ENCODE measurements at places on chromosomes 12 and 14.

GRCh38 chr12:102475355-102475754, 5.0 kb downstream of the IGF1 start:
- no peak overlapping the region for H3K27ac ChIP-seq
- no peaks in the 10 kb centered on the region for H3K36me3 ChIP-seq
- H3K27me3 ChIP-seq: peaks cover 6% of the 10 kb centered on the region
- DNase-seq: no peak

GRCh38 chr12:122527478-122527944, 462 bp downstream of the KNTC1 start:
- H3K4me3 ChIP-seq: no peak overlapping the region
- no peaks in the 10 kb centered on the region for H3K27me3 ChIP-seq
- no peak overlapping the region for H3K27ac ChIP-seq
- peaks cover 37% of the 10 kb centered on the region for H3K4me1 ChIP-seq

- peaks cover 29% of the 10 kb centered on the region for H3K4me1 ChIP-seq
- H3K27ac ChIP-seq: peak overlapping the region; percentile 100
- no peak for DNase-seq
- H3K27me3 ChIP-seq: peaks cover 3% of the 10 kb centered on the region
- H3K36me3 ChIP-seq: peaks cover 43% of the 10 kb centered on the region
These were observed 1.3 kb downstream of the MAGOHB start for GRCh38 chr12:10612110-10612509.

- DNase-seq: no peak
- no peak overlapping the region for H3K4me3 ChIP-seq
- no peaks in the 10 kb centered on the region for H3K36me3 ChIP-seq
- no peaks in the 10 kb centered on the region for H3K27me3 ChIP-seq
- peaks cover 10% of the 10 kb centered on the region for H3K4me1 ChIP-seq
These were observed 86.3 kb downstream of the IRF2BPL start for GRCh38 chr14:76941946-76942805.

DNA sequence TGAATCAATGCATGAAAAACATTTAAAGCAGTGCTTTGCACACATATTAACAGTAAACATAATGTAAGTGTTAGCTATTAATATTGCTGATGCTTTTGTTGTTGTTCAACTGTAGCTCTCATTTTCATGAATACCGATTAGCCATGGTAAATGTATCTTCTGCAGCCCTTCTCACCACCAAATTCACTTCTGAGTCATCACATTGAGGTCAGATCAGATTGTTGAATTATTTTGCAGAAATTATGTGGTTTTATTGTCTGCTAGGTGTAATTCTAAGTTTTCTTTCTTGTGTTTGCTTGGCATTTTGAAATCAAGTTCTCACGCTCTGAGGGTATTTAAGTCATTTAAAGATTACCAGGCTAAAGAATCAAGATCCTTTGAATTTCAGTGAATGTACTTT, 74.6 kb downstream of the AKAP6 start:
- H3K27me3 ChIP-seq: no peaks in the 10 kb centered on the region
- no peaks in the 10 kb centered on the region for H3K36me3 ChIP-seq
- H3K4me1 ChIP-seq: no peaks in the 10 kb centered on the region
- no peak overlapping the region for H3K27ac ChIP-seq
- DNase-seq: no peak
- no peak overlapping the region for H3K4me3 ChIP-seq
